ENCODE measurements at places on chromosomes 6 and 20.

DNA sequence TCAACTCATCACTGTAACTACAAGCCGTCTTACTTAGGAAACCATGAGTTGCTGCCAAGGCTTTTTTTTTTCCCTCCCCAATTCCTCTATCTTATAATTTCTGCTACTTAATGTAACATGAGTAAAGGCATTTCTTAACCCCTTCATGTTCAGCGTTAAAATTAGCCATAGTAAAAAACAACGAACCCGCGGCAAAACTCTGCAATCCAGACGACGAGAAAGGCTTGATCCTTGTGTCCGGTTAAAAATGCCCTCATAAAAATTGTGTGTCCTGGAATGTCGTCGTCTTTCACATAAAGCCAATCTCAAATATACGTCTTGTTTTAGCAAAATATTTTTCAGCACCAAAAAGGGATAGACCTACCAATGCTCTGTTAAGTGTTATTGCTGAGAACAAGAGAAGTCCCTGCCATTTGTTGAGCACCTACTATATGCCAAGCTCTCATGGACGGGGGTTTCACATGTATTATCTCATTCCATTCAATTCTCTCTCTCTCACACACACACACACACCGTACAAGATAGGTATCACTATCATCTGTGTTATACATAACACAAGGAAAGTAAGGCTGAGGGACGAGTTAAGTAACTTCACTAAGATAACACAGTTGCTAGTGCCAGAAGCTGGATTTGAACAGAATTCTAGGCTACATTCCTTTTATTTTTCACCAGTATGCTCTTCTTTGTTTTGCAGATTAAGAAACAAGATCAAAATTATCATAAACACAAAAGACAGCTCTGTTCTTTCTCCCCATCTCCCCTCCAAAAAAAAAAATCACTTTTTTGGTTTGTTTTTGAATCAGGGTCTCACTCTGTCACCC is 683 bp upstream of the ARHGAP18 start:
- DNase-seq: no peak

GRCh38 chr6:111997853-111998208 is 56.1 kb upstream of the CCN6 start:
- DNase-seq: no peak

- no peak for DNase-seq
Measured at GRCh38 chr6:152356662-152357061, 280.5 kb downstream of the SYNE1 start.

- no peak for DNase-seq
Measured at GRCh38 chr6:97437087-97437486, 154.1 kb upstream of the MMS22L start.

DNA sequence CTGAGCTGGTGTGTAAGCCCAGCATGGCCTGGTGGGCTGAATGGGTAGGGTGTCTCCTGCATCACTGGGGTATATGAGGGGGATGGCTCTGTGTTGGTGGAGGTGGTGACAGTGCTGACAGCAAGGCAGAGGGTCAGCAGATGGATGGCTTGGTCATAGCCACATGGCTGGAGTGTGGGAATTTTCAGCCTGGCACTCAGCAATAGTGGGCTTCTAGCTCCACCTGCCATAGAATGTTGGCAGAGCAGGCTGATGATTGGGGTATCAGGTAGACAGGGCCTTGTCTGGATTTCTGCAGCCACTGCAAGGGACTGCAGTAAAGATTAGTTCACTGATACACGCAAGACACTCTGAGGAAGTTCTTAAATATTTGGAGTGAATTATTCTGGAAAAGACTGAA is 137.5 kb upstream of the BACH2 start:
- DNase-seq: no peak
